ENCODE measurements at places on chromosomes 3 and 15.

DNA sequence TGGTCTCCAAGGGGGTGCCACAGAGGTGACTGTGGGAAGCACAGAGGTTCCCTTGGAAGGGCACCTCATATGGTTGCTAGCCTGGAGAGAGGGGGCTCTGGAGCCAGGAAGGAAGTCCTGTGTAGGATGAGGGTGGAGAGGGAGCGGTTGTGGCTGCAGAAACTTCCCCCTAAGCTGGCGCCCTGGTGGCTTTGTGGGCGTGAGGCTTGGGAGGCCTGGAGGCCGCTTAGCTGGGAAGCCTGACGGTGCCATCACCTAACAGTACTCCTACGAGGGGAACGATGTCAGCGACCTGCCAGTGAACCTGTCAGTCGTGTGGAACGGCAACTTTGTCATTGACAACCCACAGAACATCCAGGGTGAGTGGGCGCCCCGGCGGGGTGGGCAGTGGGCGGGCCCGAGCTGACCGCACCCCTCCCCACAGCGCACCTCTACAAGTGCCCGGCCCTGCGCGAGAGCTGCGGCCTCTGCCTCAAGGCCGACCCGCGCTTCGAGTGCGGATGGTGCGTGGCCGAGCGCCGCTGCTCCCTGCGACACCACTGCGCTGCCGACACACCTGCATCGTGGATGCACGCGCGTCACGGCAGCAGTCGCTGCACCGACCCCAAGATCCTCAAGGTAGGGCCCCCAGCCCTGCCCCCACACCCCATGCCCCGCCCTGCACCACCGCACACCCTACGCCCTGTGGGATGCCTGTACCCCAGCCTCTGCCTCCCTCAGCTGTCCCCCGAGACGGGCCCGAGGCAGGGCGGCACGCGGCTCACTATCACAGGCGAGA, 31.0 kb downstream of the PLXNA1 start:
- no peak for DNase-seq

DNA sequence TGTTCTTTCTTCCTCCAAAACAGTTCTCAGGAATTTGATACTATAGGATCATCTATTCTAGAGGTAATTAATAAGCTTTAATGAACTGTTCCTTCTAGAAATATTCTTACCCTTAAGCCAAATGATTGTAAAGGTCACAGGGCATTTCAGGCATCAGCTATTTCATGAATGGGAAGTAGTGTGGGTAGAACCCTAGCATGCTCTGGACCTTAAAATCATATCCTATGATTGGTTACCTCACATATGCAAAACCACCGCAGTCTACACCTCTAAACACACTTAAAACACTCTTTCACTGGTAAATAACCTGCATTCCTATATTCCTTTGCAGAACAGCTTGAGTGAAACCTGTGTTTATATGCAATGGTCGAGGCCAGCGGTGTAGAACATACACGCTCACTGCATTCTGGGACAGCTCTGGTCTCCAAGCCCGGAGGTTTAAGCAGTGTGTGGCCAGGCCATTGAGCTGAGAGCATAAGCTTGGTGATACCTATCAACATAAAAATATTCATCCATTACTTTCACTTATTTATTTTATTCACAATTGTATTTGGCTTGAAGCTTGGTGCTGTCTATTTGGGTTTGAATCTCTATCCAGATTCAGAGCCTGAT, 87.7 kb upstream of the RASGRP1 start:
- DNase-seq: no peak

DNA sequence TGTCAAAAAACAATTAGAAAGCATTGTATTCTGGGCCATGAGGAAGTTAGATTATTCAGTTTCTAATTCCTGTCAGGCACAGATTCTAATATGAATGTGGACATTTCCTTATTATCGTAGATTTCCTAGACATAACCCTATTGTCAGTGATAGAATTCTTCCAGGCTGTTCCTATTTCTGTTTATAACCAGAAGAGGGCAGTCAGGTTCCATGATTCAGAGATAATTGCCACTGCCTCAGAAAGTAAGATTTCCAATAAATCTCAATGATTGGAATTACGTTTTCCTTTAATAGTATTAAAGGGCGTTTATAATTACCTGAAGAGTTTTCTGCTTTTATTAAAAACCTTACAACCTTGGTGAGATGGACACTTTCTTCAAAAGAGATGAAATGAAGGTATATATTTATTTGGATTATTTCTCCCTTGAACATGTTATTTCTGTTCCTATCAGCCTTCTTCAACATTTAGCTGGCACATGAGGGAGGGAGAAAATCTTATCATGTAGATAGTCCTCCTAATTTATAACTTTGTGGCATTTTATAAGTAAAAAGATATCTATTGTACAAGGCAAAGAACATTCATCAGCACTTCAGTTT, 439.2 kb downstream of the MCTP2 start:
- no peak for DNase-seq

GRCh38 chr15:91890614-91891013, 37.1 kb downstream of the SLCO3A1 start:
- DNase-seq: no peak

DNA sequence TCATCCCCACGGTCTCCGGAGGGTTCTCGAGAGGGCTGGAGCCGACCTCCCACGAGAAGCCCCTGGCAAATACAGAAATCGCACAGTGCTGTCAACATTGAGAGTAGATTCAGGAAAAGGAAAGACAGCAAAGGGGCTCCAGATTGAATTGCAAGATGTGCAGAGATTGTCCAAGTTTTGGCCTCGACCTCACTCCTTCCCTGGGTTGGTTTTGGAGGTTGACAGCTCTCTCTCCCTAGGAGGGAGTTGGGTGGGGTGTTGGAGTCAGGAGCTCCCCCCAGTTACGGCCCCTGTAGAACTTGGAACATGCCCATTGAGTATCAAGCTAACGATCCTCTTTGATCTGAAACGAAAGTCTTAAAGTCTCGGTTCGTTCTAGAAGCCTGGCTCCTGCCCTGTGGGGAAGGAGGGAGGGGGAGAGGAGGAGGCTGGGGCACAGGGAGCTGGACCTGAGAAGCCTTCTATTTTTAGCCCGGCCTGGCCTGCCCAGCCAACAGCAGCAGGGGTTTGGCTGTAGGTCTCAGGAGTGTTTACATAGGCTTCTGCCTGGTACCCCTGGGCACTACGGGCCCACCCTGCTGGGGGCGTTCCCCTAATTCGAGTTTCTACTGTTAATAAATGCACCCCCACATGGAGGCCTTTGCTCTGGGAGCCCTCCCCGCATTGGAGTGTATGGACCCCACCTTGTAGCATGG, 672 bp upstream of the KY start:
- no peak for DNase-seq

- DNase-seq: no peak
These were observed 64.5 kb downstream of the SMAD6 start for GRCh38 chr15:66766282-66767230.

GRCh38 chr3:63076357-63076756, 201.1 kb upstream of the CADPS start:
- DNase-seq: no peak
